Stomach (tissue), 19 donors: ENCODE measurements at places on chromosomes 5 and 9. TPM values are rescaled to one million over a fixed set of nuclear protein-coding genes. Genes with fewer than 3 reads are reported as not detected.

DNA sequence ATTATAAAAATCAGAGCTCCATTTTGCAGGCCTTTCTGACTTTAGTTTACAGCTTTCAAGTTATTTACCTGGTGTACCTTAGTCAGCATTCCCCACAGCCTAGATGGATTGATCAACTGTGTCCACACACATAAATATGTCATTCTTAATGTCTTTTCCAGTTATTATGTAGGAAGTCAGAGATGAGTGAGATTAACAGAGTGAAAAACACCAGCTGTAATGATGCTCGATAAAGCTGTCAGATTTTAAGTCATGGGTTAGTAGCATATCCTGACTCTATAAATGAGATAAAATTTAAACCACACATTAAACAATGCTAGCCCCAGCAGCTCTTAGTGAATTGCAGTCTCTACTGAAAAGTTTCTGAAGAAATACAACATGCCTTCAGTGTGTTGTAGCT lies 48.9 kb downstream of the NUDT12 start:
- H3K27ac ChIP-seq = no peak overlapping the region
- H3K36me3 ChIP-seq = no peaks in the 10 kb centered on the region
- H3K27me3 ChIP-seq = no peaks in the 10 kb centered on the region

GRCh38 chr9:124342402-124342775 lies 72.9 kb downstream of the PSMB7 start:
- H3K36me3 ChIP-seq = peaks cover 9% of the 10 kb centered on the region
- DNase-seq = no peak
- H3K27ac ChIP-seq = no peak overlapping the region

GRCh38 chr5:75951158-75951557 lies 132.0 kb upstream of the SV2C start:
- H3K36me3 ChIP-seq = no peaks in the 10 kb centered on the region
- no peaks in the 10 kb centered on the region for H3K4me1 ChIP-seq
- H3K4me3 ChIP-seq = no peak overlapping the region

Gene SPINK13
- 9.3 TPM for polyA plus RNA-seq

Gene NRG2
- polyA plus RNA-seq = 2.7 TPM

Gene CARD9
- 0.92 TPM for polyA plus RNA-seq
